ENCODE measurements at places on chromosomes 12 and 14.

GRCh38 chr12:25501549-25501948 is 51.5 kb downstream of the LMNTD1 start:
- no peak for DNase-seq

- DNase-seq, result no peak
These were observed 7.1 kb downstream of the OSBPL8 start for GRCh38 chr12:76552343-76552938.

DNA sequence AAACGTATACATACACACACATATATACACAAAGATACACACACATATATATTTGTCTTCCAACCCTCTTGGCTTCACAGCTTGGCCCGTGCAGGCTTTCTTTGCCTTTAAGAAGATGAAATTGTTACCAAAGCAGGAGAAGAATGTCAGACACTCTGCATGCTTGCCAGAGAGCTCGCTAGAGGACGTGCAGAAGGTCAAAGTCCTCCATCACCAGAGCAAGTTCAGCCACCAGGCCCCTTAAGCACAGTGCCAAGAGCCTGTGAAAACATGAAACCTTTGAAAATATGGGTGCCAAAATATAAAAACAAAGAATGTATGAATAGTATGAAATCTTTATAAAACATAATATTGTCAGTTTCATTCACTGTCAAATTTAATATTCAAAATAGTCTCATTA is 14.9 kb upstream of the MCRS1 start:
- DNase-seq, result no peak

GRCh38 chr12:23834076-23834475 is 115.4 kb downstream of the SOX5 start:
- DNase-seq, result no peak

DNA sequence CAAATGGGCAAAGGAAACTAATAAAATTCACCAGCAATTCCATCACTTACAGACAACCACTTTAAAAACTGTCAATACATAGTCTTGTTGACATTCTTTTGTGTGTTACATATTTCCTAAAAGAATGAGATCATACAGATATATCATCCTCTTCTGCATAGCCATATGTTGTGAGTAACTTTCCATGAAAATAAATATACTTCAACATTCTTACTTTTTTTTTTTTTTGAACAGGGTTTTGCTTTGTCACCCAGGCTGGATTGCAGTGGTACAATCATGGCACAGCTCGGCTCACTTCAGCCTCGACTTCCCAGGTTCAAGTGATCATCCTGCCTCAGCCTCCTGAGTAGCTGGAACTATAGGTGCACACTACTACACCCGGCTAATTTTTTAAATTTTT is 20.9 kb downstream of the ZC2HC1C start:
- no peak for DNase-seq

DNA sequence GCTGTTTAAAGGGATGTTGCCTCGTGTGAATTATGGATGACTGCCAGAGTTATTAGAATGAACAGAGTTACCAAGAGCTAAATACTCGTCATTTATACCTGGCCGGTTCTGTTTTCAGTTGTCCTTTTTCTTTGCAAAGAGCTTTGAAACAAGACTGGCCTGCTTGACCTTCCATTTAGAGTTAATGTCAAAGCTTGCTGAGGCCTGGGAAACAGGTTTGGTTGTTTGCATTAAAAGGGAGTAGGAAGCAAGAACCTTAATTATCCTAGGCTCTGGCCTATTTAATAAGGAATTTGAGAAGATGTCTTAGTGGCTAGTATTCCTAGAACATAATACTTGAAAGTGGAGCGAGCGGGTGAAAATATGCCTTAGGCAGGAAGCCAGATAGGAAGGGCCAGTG is 233.3 kb downstream of the CACNA1C start:
- DNase-seq, result no peak

- no peak for DNase-seq
These were observed 1189.0 kb upstream of the FLRT2 start for GRCh38 chr14:84340938-84341337.

DNA sequence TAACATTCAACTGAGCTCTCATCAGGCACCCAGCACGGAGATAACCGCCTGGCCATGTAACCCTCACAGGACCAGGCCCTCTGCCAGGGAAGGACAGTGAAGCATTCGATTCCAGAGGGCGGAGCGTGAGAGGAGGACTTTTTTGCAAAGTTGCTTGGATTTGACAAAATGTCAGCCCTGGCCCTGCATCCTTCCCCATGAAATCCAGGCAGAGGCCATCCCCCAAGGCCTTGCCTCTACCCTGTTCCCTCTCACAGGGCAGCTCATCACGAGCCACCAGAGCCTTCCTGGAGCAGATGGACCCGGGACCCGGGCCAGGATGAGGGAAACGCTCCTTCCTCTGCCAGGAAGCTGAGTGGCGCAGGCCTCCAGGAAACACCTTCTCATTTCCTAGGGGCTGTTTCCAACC is 17.0 kb downstream of the CAMKK2 start:
- DNase-seq, result no peak

DNA sequence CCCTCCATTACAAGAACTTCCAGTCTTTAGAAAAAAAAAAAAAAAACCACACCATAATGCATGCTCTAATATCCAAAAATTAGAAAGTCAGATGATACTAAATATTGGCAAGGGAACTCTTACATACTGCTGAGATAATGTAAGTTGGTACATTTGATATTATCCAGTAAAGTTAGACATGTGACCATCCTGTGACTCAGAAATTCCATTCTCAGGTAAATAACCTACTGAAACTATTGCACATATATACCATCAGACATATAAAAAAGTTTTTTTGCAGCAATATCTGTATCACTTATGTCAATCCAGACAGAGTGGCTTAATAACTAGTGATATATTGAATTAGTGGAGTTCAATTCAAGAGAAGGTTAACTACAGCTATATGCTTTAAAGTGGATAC is 63.5 kb downstream of the KITLG start:
- no peak for DNase-seq

DNA sequence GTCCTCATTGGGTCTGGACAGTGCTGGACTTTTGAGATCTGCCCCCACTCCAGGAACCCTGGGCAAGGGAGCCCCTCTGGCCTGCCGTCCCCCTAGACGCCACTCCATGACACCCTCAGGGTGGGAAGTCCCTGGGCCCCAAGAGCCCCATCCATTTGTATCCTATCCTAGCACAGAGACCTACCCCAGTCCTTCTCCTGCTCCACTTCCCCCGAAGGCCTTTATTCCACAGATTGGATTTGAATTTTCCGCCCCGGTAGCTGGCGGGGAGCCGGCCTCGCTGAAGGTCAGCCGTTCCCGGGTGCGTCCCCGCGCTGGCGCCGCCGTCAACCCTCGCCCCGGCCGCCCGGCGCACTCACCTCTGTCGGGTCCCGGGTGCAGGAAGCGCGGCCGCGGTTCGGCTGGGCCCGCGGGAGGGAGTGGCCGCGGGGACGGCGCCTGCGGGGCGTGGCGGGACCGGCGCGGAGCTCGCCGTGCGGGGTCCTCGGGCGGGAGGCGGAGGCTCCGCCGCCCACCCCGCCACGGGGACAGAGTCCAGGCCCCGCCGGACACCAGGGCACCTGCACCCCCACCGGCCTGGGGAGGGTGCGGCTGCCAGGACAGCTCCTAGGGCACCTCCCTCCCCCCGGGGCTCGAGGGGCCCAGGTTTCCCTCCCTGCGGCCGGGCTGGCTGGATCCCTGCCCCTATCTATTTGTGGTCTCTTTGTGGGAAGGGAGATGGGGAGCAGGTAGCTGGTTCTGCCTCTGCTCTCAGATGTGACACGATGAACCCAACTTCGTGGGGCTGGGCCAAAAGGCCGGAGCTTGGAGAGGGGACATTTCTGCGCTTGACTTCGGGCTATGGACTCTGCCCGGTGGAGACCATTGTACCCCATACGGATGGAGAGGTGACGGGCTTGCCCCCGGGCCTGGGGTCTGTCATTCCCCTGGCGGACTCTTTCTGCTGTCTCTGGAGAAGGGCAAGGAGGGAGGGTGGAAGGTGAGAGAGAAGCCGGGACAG is 19.9 kb upstream of the GPR68 start:
- no peak for DNase-seq

- DNase-seq, result peak; percentile 58
These were observed 91.9 kb downstream of the TMEM30B start for GRCh38 chr14:61188978-61189808.

GRCh38 chr12:56521209-56521589 is 421 bp upstream of the RBMS2 start:
- no peak for DNase-seq

GRCh38 chr14:23478109-23478759 is 8.7 kb downstream of the NGDN start:
- DNase-seq, result no peak

- no peak for DNase-seq
These were observed 233.1 kb downstream of the FOXG1 start for GRCh38 chr14:28999656-29000055.

DNA sequence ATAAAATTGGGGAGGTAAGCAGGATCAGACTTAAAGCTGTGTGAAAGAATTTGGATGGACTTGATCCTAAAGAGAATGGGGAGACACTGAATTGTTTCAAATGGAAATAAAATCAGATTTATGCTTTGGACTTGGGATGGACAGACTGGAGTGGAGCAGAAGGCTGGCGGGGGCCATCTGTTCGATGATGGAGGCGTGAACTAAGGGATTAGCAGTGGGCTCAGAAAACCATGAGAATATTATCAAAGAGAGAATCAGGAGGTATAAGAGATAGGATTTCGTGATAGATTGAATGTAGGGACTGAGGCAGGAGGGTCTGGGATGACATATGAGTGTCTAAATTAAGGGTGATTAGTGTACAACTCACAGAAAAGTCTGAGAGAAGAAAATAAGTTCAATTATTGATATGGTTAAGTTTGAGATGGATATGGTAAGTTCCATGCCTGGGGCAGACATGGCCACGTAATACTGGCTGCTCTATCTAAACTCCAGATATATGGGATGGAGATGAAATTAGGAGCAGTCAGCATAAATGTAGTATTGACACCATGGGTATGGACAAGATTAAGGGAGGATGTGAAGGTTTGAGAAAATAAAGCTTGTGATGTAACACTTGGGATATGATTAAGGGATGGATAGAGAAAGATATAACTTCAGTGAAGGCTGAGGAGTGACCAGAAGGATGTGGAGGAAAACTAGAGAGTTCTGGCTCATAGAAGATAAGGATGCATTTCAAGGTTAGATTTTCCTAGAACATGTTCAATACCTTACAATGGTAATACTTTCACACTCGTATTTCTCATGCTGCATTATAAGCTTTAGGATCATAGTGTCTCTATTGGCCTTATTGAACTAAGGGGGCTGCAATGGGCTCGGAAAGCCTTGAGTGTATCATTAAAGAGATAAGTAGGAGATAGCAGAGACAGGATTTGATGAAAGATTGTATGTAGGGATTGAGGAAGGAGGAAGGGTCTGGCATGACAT is 1.0 kb upstream of the TSSK4 start:
- DNase-seq, result peak; percentile 79

DNA sequence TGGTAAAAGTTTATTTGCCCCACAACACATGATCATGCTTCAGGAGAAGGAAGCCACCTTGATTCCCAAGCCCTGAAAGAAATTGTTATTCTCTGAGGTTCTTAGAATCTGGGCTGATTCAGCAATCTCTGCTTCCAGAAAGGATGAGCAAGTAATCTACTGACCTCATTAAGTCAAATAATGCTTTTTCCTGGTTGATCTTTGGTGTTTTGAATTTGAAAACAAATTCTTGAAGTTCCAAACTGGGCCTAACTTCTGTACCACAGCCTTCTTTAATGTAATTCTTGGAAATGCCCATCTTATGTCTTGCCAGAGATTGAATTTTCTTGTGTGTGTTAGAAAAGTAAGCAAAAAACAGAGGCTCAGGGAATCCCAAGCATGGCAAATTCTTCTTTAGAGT is 319.2 kb upstream of the DDHD1 start:
- no peak for DNase-seq

- no peak for DNase-seq
These were observed 45.7 kb downstream of the ACSS3 start for GRCh38 chr12:81123611-81124010.

DNA sequence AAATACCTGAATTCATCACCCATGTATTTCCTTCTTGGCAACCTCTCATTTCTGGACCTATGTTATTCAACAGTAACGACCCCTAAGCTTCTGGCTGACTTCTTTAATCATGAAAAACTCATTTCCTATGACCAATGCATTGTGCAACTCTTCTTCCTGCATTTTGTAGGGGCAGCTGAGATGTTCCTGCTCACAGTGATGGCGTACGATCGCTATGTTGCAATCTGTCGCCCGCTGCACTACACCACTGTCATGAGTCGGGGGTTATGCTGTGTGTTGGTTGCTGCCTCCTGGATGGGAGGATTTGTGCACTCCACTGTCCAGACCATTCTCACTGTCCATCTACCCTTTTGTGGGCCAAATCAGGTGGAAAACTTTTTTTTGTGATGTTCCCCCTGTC is 356 bp downstream of the OR4Q2 start:
- no peak for DNase-seq

DNA sequence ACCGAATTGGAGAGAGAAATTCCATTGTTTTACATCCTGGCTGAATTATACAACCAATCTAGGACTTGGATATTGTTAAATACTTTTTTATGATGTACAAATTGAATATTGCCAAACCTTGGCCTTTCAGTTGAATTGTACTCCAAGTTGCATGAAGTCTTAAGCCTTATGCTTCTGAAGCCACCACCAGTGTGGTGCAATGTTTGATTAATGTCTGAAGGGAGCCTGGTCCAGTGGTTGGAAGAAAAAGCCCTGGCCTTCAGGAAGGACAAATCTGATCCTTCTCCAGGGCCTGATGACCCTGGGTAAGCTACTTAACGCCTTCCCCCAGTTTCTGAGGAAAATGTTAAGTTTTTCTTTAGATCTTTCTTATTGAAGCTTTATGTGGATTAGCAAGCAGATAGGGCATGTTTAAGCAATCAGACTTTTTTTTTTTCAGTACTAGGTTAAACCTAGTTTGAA is 72.0 kb downstream of the PAPOLA start:
- DNase-seq, result no peak

GRCh38 chr12:49983892-49984291 is 11.1 kb downstream of the AQP6 start:
- DNase-seq, result peak; percentile 89

- DNase-seq, result no peak
These were observed 31.4 kb upstream of the RTRAF start for GRCh38 chr14:51957950-51958349.

GRCh38 chr12:4224206-4224889 is 49.2 kb upstream of the CCND2 start:
- DNase-seq, result no peak

DNA sequence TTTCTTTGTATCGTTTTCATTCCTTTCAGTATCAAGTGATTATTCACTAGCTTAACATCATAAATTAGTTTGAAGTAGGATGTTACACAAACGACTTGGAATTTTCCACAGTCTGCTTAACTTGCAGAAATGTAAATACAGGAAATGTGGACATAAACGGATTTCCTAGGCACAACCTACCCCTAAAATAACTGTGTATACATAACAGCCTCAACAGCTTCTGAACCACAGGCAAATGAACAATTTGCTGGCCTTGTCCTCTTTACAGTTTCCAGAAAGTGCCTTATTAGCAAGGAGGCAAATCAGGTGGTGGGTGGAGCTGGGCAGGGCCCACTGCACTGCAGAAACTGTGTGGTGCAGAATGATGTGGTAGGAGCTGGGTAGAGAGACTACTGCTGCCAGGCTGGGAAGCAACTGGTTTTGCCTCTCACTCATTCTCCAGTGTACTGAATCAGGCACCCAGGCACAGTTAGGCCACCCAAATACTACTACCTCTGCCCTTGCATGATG is 14.1 kb downstream of the DRAM1 start:
- DNase-seq, result no peak
